ENCODE measurements at places on chromosomes 3 and 15.

DNA sequence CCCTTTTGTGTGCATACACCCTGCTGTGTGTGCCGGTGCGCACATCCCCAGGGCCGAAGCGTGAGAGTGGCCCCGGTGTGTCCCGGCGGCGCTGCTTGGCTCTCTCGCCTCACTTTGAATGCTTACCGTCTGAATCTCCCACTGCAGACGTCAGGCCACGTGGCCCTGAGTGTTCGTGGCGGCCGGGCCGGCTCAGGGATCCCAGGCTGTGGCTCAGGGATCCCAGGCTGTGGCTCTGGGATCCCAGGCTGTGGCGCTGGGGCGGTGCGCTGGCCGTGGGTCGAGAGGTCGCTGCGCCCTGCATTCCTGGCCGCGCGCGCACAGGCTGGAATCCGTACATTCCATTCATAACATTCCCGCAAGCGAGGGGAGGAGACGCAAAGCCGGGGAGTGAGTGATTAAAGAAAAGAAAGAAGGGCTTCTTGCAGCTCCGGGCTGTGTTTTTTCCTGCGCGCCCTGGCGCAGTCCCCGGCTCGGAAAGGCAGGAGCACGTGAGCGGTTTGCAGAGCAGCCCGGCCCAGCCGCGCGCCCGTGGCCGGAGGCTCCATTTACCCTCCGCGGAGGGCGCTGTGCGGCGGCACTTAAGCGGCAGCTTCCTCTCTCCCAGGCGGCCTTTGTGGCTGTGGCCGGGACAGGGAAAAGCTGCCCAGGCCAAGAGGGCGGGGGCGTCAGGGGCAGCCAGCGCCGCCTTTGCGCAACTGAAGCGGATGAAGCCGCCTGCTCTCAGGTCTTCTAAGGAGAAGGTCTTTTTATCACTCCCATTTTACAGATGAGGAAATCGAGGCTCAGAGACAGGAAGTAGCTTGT lies 87.0 kb upstream of the ALDH1L1 start:
- no peak for DNase-seq

GRCh38 chr3:188796122-188796631 lies 375.6 kb upstream of the TPRG1 start:
- DNase-seq = no peak

GRCh38 chr3:72044231-72044855 lies 259.4 kb upstream of the PROK2 start:
- DNase-seq = no peak

GRCh38 chr3:25468866-25469319 lies 40.8 kb downstream of the RARB start:
- DNase-seq = no peak

DNA sequence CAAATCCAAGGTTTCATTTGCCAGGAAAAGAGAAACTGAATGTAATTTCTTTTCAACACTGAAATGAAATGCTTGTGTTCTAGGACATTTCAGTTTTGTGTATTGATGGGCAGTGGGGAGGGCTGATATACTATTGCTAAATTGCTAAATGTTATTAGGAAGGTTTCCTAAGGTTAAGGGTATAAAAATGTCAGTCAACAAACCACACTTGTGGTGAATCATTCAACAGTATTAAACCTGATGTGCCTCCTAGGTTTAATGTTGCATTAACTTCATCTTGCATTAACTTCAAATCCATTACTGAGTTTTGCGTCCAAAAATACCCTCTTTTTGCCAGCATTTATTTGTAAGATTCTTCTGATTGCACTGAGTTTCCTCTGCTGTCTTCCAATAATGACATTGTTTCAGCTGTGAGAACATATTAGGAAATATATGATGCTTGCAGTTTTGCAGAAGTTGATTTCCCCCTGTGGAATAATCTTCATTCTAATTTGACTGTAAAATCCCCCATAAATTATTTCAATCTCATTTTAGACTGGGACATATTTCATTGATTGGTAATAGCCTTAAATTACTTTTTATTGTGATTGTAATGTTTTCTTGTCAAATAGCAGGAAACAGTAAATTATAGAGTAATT lies 758.3 kb downstream of the GBE1 start:
- no peak for DNase-seq

- no peak for DNase-seq
These were observed 4.2 kb downstream of the RHCG start for GRCh38 chr15:89492111-89492641.

- DNase-seq = no peak
These were observed 547.6 kb downstream of the NLGN1 start for GRCh38 chr3:173945170-173945569.

DNA sequence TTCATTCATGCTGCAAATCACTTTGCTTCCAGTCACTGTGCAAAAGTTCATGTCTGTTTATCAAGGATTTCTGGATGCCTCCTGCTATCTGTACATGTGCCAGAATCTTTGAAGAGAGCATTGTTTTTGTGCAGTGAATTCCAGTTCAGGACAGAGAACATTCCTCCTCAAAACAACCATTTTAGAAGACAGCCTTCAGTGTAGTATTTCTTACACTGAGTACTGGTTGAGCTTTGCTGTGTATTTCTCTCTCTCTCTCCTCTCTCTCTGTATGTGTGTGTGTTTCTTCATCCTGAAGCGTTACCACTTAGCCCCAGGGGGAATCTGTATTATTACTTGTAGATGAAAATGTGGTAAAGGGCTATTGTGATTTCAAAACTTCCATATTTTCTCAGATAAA lies 123.8 kb upstream of the CHL1 start:
- DNase-seq = no peak

DNA sequence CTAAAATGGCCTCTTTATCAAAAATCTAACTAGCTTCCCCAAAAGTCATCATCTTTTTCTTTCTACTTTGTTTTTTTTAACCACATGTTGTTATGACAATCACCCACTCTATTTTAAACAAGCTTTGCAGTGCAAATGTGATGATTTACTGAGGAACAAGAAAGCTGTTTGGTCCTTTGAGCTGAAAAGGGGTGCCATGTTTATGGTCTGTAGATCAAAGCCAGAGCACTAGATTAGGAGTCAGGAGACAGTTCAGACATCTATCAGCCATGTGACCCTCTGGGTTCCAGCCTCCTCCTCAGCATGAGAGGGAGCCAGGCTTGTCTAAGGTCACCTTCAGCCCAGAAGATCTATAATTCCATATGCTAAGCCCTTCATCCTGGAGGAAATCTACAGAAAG lies 65.9 kb downstream of the RPL22L1 start:
- no peak for DNase-seq

DNA sequence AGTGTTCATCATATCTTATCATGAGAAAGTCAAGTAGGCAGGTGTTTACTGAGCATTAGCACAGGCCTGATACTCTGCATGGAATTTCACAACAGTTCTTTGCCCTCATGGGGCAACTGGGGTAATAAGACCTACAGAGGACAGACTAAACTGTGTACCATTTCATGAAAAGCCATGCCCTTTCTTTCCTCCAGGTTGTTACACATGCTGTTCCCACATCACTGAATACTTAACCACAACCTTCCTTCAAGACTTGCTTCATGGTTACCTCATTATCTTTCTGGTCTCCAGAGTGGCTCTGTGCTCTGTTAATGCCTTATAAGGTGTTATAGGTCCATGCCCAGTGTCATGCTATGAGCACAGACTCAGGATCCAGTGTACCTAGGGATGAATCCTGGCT lies 28.2 kb upstream of the RSL24D1 start:
- no peak for DNase-seq

- no peak for DNase-seq
These were observed 55.0 kb upstream of the SI start for GRCh38 chr3:165133188-165133899.

Measured in NCI-H187 (cell line).